Effector memory CD4-positive, alpha-beta T cell (primary cell): ENCODE measurements at places on chromosomes 3 and 15.

GRCh38 chr3:193342551-193342950 lies 36.0 kb downstream of the ATP13A5 start:
- DNase-seq, result no peak

GRCh38 chr15:100043068-100043641 lies 298.6 kb downstream of the ADAMTS17 start:
- DNase-seq, result no peak

- DNase-seq, result no peak
Measured at GRCh38 chr15:39642011-39642640, 61.2 kb downstream of the THBS1 start.

DNA sequence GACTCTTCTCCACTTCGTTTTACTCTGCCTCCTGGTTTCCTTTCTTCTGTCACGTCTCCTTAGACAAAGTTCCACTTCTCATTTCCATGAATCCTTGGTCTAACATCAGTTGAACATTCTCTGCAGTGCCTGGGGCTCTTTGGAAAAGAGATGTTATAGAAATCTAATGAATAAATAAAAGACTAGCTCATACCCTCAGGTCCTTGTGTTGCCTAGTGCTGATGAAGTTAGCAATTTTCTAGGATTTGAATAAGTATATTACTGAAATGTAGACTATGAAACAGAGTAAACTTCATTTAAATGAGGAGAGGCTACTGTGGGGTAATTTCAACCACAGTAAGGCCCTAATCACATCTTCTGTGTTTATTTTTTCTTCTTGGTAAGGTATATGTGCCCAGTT lies 146.9 kb upstream of the CADPS start:
- no peak for DNase-seq

- no peak for DNase-seq
Measured at GRCh38 chr3:133835418-133835743, 29.8 kb downstream of the SRPRB start.

DNA sequence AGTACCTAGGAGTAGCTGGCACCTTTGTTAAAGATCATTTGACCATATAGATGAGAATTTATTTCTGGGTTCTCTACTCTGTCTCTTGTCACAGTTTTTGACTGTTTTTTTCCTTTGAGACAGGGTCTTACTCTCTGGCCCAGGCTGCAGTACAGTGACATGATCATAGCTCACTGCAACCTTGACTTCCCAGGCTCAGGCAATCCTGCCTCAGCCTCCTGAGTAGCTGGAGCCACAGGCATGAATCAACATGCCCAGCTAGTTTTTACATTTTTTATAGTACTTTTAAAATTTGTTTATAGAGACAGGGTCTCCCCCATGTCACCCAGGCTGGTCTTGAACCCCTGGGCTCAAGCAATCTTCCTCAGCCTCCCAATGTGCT lies 45.0 kb downstream of the BCL2L10 start:
- DNase-seq, result no peak

DNA sequence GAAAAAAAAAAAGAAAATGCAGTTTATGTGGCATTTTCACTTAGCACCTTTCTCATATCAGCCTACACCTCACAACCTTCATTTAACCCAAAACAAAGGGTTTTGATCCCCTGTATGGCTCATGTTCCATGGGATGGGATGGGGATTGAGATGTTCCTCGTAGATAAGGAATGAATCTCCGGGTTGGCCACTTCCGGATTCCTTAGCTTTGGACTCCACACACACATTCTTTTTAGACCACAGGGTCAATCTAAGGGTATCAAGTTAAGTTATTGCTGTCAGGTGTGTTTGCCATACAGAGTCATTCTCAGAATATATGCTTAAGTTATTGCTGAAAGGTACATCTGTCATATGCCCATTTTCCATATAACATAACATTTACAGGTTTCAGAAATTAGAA lies 301.4 kb upstream of the TGFBR2 start:
- DNase-seq, result no peak

- DNase-seq, result no peak
Measured at GRCh38 chr3:73411993-73412392, 212.7 kb downstream of the PDZRN3 start.

DNA sequence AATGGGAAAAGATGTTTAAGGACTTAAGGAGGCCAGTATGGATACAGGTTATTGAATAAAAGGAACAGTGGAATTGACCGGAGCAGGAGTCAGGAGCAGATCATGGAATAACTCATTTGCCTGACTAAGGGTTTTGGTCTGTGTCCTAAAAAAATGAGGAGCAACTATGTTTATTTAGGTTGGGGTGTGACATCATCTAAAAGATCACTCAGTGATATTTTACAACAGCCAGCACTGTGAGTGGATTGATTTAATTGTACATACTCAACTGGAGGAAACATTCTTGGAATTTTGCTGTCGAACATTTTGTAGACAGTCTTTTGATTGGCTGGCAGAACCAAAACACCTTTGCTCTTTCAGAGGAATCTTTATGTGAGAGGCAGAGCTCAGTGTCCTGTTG lies 348.6 kb upstream of the CDIN1 start:
- no peak for DNase-seq

DNA sequence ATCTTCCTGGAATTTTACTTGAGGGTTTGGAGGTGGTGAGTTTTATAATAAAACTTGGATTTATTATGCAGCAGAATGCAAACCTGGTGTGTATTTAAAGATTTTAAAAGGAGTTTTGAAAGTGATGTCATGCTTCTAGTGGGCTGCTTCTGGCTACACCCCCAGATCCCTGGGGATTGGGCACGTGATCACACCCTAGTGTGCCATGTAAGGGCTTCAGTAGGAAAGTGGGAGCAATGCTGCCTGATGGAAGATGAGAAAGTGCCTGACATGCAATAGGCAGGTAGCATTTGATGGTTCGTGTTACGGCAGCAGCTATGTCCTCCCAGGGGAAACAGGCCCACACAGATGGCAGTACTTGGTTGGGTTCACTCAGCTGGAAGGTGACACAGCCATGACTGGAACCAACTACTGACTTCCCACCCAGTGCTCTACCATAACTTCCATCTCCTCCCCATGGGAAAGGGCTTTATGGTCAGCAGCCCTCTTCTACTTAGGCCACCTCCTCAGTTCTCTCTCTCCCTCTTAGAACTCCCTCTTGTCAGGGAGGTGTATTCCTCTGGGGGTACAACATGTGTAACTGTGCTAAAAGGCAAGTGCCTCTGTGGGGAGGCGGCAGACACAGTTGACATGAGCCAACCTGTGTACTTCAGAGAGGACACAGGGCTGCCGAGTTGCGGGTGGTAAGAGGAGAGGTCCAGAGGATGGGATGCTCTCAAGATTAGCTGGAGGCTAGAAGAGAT lies 5.6 kb downstream of the ITPKA start:
- no peak for DNase-seq

DNA sequence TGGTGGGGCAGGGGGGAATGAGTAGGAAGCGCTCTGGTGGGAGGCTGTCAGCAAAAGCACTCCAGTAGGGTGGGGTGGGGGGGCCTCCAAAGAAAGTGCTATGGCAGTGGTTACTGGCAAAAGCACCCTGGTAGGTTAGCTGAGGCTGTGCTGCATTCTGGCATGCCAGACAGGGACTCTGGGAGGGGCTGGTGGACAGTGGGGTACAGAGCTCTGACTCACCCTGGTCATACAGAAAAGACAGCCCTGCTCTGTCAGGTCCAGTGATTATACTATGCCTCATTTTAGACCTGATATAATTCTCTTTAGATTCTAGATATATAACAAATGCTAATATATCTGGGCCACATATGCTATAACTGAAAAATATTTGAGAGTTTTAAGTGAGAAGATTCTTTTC lies 82.8 kb upstream of the CPNE4 start:
- DNase-seq, result no peak

DNA sequence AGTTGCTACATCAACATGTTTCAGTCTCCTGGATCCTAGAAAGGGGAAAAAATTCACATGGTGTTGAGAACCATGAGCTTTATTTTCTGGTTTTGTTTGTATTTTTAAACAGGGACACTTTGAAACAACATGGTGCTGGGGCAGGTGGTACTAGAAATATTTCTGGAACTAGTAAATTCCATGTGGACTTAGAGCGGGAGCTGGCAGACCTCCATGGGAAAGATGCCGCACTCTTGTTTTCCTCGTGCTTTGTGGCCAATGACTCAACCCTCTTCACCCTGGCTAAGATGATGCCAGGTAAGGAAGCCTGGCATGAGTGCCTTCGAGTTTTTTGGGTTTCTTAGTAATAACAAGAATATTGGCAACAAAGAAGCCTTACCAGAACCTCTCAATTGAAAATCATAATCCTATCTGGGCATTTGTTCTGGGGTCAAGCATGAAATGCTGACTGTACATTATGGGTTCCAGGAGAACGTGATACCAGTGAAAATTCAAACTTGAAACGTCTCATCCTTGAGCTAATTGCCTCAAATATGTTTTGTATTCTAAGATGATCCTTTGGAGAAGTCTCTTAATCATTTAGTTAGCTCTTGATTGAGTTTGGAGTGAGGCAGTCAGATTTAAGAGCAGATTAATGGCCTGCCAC lies 7.9 kb downstream of the ALAS1 start:
- no peak for DNase-seq

- DNase-seq, result no peak
Measured at GRCh38 chr15:51077221-51078153, 17.2 kb downstream of the TNFAIP8L3 start.

GRCh38 chr15:31905054-31905453 lies 125.3 kb upstream of the CHRNA7 start:
- DNase-seq, result no peak

DNA sequence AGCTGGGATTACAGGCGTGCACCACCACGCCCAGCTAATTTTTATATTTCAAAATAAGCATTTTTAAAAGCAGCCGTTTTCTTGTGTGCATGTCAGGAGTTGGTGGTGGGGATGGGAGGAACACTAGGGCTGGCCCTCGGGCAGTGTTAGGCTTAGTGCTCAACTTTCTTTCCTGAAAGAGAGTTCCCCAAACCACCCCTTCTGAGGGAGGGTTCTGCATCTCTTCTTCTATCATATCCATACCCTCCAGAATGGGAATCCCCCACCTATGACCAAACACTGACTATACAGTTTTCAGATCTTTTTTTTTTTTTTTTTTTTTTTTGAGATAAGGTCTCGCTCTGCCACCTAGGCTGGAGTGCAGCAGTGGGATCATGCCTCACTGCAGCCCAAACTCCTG lies 12.5 kb downstream of the PFKFB4 start:
- no peak for DNase-seq

GRCh38 chr3:150739877-150740645 lies 22.9 kb downstream of the SIAH2 start:
- DNase-seq, result no peak

DNA sequence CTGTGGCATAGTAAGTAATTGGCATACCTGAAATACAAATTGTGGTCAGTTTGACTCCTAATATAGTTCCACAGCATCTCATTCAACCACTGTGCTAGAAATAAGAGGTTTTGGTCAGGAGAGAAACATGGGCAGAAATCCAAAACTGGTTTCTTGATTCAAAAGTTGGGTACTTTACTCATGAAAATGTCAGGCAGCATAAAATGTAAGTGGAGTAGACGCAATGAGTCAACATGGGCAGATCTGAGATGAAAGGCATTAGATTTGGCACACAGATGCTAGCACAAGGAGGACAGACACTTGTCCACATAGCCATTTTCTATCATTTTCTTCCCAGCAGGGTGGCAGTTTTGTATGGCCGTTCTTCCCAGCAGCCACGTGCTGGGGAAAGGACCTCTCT lies 255.8 kb upstream of the CDIN1 start:
- DNase-seq, result no peak

DNA sequence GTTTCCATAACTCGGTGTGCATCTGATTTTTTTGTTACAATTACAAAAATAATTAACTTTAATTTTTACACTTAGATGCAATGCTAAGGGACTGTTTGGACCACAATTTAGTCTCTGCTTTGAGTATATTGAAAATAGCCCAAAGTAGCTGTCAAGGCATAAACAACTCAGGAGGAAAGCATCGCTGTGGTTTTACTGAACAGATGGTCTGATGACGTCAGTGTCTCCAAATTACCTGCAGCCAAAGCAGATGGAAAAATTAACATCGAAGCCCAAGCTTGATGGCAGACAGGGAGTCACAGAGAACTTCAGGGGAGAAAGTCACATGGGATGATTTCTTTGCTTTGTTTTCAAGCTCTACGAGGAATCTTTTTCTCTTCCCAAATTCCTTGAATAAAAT lies 83.1 kb upstream of the PLCL2 start:
- DNase-seq, result no peak
